Activated gamma-delta T cell treated with anti-CD3 and anti-CD28 coated beads, Interleukin-2, amount 50 U/mL, for 16 hours (primary cell): ENCODE measurements at places on chromosomes 11 and 22.

GRCh38 chr11:46609386-46609785 is 7.6 kb downstream of the HARBI1 start:
- no peak for DNase-seq

GRCh38 chr11:2663506-2663905 is 36.3 kb downstream of the KCNQ1OT1 start:
- DNase-seq = no peak

DNA sequence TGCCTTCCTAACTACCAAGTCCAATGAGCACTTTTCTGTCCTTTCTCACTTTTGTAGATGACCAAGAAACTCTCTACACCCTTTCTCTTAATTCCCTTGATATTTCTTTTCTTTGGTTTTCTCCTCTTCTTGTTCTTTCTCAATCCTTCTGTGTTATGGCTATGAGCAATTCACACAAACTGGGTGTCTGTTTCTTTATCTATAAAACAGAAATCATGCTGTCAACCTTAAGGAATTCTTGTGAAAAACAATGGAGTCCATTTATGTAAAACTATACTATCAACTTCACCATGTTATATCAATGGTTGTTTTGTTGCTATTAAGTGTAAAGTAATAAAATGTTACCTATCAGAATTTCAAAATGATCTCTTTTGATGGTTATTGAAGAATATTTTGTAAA is 7.2 kb downstream of the MTNR1B start:
- DNase-seq = no peak

- DNase-seq = no peak
These were observed 78.7 kb downstream of the NECTIN1 start for GRCh38 chr11:119650251-119650650.

DNA sequence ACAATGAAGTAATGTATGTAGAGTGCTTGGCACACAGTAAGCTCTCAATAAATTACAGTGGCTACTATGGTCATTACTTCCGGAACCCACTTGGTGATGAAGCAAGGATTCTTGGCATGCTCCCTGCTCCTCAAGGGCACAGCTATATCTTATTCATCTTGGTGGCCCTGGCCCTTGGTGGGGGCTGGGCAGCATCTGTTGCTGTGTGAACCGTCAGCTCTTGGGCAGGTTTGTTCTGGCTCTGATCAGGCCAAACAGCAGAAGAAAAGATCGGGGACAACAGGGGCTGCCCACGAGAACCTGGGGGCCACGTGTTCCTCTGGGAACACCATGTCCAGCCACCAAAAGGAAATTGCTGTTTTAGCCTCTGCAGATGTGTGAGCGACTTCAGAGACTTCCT is 136.9 kb upstream of the SYT13 start:
- DNase-seq = no peak

DNA sequence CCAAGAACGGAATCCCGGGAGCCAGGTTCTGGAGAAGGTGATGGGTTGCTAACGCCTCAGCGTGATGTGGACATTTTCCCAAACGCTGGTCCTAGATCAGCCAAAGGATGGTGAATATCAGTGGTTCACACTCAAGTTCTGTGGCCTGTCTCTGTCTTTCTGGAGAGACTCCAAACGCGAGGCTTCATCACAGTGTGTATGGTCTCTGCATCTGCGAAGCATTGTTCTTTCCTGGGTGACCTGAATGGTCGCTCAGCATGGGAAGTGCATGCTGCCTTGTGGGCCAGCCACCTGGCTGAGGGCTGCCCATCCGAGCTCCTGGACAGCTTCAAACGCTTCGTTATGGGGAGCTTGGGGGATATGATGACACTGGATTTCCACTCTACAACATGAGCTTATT is 810.0 kb downstream of the TBC1D22A start:
- no peak for DNase-seq

GRCh38 chr11:33779849-33780528 is 5.7 kb upstream of the FBXO3 start:
- no peak for DNase-seq

GRCh38 chr11:36314434-36314767 is 18.3 kb downstream of the PRR5L start:
- DNase-seq = no peak

DNA sequence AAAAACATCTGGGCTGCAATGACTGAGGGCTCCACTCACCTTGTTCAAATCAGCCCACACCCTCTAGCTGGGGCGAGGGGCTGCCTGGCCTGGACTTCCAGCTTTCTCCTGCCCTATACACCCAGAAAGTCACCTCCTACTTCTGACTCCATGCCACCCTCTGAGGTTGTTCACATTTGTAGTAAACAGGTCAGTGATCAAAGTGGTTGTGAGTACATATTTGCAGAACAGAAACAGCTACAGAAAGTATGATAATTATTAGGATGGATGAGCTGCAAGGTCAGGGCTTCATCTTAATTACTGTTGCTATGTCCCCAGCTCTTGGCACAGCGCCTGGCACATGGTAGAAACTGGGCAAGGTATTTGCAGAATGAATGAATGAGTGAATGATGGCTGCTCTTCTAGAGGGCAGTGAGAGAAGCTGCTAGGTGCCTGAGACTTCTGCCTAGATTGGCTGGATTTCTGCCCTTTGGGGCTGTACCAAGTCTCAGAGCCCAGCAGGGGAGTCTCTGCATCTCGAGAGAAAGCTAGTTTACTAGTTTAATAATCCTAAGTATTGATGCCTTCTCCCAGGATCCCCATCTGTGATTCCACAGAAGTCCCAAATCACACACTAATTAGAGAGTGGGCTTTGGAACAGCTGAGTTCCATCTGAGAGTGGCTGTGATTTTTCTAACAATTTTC is 36.0 kb downstream of the SYT13 start:
- DNase-seq = no peak

GRCh38 chr11:14974515-14975251 is 2.5 kb upstream of the CALCA start:
- DNase-seq = peak; percentile 18

DNA sequence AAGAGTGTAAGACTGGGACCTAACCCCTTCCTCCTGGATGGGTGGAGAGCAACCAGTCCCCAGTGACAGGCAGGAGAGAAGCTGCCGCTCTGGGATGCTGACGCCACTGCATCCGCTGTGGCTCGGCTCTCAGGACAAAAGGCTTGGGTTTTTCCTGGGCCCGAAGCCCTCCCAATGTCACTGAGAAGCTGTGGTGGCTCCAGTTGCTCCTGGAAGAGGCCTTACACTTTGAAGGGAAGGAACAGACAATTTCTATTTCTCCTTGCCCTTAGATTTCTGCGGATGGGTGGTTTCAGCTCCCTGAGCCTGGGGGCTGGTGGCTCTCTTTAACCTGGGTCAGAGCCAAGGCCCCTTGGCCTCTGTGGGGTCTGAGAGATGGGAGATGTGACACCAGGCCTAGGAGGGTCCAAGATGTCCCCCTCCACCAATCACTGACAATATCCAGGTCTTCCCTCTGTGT is 21.4 kb downstream of the TPBGL start:
- DNase-seq = no peak

DNA sequence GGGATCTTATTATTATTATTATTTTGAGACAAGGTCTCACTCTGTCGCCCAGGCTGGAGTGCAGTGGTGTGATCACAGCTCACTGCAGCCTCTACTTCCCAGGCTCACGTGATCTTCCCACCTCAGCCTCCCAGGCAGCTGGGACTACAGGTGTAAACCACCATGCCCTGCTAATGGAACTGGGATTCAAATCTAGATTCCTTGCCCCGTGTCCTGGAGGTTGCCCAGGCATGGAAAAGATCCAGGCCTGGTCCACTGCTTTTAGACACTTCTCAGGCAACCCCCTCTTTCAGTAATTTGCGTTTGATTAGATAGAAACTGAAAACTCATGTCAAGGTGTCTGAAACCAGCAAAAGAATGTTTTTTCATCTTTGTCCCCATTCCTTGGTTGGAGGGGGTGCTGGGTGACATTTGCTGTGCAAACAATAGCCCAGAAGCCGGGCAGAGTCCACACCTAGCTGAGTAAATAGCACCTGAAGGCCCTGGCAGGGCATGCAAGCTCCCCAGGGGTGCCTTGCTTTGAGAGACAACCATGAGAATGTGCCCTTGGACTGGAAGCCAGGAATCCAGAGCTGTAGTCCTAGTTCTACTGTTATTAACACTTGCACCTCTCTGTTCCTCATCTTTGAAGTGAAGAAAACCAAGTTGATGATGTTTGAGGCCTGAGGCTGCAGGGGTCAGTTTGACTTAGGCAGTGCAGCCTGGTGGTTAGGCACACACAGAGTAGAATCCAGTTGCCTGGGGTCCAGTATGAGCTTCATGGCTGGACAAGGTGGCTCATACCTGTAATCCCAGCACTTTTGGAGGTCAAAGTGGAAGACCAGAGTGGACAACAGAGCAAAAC is 19.1 kb upstream of the XBP1 start:
- no peak for DNase-seq

DNA sequence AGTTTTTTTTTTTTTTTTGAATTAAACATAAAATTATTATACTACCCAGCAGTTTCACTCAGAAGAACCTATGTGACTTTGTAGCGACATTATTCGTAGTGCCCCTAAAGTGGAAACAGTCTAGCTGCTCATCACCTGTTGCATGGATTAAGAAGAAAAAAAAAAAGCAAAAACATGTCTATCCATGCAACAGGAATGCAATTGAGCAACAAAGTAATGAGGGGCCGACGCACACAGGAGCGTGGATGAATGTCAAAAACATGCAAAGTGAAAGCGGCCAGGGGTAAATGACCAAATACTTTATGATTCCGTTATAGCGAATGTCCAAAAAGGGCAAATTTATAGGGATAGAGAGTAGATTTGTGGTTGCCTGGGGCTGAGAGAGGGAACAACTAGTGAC is 16.3 kb downstream of the MYO18B start:
- DNase-seq = no peak

- DNase-seq = no peak
These were observed 435.7 kb upstream of the CADM1 start for GRCh38 chr11:115939731-115940421.
